ENCODE measurements at places on chromosomes 1 and 21.

GRCh38 chr1:154448331-154448811, 43.2 kb downstream of the IL6R start:
- peak; percentile 29 for DNase-seq

GRCh38 chr1:116940814-116941599, 31.3 kb downstream of the PTGFRN start:
- DNase-seq = no peak

- DNase-seq = no peak
Observed at GRCh38 chr21:26470351-26471098, 102.6 kb downstream of the CYYR1 start.

GRCh38 chr1:72137656-72138055, 144.7 kb downstream of the NEGR1 start:
- DNase-seq = no peak

DNA sequence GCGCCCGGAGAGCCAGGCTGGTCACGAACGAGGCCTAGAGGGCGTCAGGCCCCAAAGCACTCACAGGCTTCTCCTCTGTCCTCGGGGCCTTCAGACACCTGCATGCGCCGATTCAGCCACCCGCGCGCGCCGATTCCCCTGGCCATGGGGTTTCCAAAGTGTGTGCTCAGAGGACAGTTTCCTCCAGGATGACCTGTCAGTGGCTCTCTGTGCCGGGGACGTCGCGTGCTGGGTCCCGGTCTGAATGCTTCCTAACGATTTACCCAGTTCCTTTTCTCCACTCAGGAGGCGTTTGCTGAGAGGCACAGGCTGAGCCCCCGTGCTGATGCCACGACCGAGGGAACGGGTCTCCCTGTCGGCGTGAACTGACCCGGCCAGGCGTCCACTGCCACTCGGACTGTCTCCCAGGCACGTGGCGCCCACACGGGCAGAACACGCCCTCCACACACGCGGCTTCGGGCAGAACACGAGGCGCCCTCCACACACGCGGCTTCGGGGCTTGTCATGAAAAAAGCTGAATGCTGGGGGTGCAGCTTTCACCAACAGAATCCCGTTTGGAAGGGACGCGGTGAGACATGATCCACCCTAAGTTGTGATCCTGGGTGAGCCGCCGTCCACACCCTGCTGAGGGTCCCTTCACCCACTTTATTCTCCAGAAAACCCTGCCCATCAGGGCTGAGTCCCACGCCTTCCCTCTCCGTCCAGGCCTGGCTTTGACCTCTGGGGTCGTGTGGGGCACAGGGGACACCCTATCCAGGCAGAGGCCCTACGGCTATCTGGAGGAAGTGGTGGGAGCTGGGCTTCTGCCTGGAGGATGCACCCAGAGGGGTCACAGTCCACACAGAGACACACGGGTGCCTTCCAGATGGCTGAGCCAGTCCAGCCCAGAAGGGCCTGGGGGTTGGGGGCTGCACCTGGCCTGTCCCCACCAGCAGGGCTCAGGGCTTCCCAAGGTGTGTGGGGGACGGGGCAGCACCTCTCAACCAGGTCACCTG, 56.1 kb downstream of the COL6A1 start:
- DNase-seq = no peak

DNA sequence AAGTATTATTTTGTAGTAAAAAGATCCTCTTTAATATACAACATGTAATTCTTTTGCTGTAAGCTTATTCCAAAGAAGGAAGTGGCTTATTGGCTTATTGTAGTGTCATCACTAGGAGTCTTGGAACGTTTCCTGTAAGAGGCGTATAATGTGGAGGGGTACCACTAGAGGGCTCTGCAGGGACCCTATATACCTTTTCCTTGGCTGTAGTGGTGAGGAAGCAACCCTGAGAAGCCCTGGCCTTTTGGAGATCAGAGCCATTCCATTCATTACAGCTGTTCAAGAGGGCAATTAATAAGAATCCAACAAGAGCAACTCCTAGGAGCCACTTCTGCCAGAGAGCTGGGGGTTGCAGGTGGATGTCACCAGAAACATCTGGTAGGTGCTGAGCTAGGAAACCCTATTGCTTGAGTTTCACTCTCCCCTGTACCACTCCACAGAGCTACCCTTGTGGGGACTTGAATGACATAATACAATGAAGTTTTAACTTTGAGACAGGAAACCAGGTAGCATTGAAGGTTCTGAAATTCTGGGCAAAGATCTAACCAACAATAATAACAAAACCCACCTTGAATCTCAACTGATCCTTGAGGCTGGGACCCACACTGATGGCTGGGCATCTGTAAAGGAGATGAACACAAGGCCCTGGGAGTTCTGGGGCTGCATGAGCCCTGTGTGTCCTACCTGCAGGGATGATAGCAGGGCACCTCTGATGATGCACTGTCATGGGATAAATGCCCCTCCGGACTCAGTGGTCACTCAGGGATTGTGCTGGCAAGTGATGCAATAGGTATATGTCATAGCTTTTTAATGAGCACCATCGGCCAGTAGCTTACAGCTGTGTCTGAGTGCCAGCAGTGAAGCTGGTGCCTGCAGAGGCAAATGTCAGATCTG, 160.2 kb upstream of the COA6 start:
- peak; percentile 35 for DNase-seq

- no peak for DNase-seq
Observed at GRCh38 chr1:213089924-213090677, 39.1 kb downstream of the RPS6KC1 start.

DNA sequence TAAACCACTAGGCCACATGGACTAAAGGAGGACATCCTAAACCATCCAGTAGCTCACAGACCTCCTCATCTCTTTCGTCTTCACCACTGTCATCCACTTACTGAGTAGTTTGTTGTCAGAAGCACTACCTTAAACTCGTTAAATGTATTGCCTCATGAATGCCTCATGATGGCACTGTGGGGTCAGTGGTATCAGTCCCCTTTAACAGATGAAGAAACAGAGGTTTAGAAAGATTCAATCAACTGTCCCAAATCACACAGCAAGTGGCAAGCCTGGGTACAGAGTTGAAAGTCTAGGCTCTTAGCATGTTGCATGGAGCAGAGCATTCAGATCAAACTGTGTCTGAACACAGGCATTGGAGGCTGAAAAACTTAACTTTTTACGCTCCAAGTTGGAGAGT, 183.6 kb upstream of the KIAA0040 start:
- DNase-seq = no peak

DNA sequence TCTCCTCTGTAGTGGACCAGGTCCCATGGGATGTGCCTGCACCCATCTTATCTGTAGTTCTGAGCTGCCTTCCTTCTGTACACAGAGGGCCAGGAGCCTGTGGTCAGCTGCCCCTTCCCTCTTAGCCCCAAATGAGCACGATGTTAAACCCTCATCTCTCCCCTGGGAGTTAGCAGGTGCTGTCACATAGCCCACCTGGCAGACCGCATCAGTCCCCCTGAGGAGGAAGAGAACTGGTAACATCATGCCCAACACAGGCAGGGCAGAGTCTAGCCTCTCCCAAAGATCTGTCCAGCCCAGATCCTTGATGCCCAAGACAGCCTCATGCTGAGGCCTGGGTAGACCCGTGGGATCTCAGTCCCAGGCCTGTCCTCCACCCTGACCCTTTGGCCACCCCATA, 4.7 kb downstream of the TIE1 start:
- no peak for DNase-seq

DNA sequence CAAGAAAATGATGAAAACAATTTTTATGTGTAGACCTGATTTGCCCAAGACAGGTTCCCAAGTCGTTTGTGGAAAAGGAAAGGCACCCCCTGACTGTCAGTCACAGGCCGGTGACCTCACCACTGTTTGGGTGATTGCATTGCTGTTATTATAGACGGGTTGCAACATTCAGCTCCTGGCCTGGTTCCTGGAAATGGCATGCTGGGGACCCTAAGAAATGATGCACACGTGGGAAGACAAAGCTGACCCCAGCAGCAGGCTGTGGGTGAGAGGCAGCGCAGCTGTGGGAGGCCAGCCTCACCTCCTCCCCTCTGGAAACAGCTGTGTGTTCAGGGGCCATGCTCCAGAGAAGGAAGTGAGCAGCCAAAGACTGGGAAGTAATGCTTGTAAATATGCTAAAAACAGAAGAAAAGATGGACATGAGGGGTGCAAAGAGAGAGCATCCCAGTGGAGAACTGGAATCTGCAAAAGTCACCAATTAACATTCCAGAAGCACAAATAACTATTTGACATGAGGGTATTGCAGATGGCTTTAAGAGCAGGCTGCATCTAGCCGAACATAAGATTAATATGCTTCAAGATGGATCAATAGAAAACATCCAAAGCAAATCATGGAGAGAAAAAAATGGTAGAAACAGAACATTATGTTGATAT, 23.4 kb upstream of the ABCG1 start:
- no peak for DNase-seq

- DNase-seq = no peak
Observed at GRCh38 chr1:110184446-110184845, 25.7 kb upstream of the KCNC4 start.

DNA sequence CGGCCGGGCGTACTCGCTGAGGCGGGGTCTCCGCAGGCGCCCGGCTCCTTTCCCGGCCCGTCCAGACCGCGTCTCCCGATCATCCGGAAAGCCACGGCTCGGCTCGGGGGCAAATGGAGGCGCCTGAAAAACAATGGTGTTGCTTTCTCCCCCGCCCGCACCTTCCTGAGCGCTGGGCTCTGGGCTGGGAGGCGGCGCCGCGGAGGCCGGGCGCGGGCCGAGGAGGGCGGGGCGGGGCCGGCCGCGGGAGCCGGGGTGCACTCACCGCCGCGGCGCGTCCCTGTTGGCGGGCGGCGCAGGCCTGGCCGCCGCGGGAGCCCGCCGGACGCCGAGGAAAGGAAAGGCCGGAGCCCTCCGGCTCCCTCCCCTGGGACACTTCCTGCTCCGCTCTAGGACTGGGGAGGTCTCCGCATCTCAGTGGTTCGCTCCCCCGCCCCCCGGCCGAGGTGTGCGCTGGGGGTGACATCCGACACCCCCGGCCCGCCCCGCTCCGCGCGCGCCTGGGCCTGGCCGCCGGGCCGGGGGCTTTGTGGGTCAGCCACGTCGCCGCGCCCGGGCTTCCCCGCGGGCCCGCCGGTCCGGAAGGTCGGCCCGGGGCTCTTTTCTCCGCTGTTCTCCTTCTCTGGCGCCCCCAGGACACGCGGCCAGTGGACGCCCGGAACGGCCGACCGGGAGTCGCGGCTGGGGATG, at the start of gene ZNF496:
Gene ZNF496 (minus strand): TSS at position 343 of the 690 bp plus-strand sequence. CDS start 2,289 bp downstream, outside the sequence.
- DNase-seq = peak; percentile 85

Data from BE2C (cell line).